ENCODE measurements at places on chromosomes 7 and 10. TPM values are rescaled to one million over a fixed set of nuclear protein-coding genes. Genes with fewer than 3 reads are reported as not detected.

Gene WEE2
- total RNA-seq, result 0.14 TPM

- peaks cover 15% of the 10 kb centered on the region for H3K4me1 ChIP-seq
- peak within 1 kb of the TSS; percentile 56 for H3K27ac ChIP-seq
- H3K27me3 ChIP-seq, result no peaks in the 10 kb centered on the region
These were observed at the start of gene SAMD9L for GRCh38 chr7:93148144-93148543. Gene SAMD9L, minus strand, starts transcription at chr7:93148385. Its CDS starts 12,414 bp downstream, at chr7:93135971.

DNA sequence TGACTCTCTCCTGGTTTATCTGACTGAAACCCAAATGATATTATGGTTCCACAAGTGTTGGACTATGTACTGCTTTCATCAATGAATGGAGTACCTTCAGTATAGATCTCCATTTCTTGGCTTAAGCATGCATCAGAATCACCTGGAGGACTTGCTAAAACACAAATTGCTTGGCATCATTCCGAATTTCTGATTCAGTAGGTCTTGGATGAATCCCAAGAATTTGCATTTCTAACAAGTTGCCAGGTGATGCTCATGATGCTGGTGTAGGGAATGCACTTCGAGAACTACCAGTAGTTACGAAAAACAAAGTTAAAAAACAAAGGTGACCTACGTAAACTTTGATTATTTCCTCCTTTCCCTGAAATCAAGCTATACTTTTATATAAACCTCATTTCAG is 119.0 kb upstream of the FEZF1 start:
- no peaks in the 10 kb centered on the region for H3K27me3 ChIP-seq
- no peak overlapping the region for H3K27ac ChIP-seq
- H3K36me3 ChIP-seq, result no peaks in the 10 kb centered on the region
- no peak for DNase-seq

GRCh38 chr7:127359011-127359410 is 33.5 kb downstream of the ZNF800 start:
- DNase-seq, result no peak
- H3K4me1 ChIP-seq, result no peaks in the 10 kb centered on the region
- no peak overlapping the region for H3K4me3 ChIP-seq
- H3K27me3 ChIP-seq, result no peaks in the 10 kb centered on the region
- peak overlapping the region; percentile 34 for H3K27ac ChIP-seq
